ENCODE measurements at places on chromosomes 2 and 18.

DNA sequence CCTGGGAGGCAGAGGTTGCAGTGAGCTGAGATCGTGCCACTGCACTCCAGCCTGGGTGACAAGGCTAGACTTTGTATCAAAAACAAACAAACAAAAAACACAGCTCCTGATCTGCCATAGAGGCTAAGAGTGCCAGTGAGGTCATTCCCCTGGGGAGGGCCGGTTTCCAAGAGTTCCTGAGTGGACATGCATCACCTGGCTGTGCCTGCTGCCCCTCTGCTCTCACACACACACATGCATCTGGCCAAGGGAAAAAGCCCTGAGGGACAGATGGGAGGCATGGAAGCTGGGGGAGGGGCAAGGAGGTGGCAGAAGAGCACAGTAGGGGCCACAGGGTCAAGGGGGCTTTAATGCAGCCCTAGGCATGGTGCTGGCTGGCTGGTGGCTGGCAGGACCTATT lies 60.4 kb downstream of the ZBTB7C start:
- no peak for DNase-seq

- DNase-seq = no peak
Observed at GRCh38 chr18:34803877-34804400, 93.8 kb downstream of the DTNA start.

- DNase-seq = no peak
Observed at GRCh38 chr2:186748354-186748753, 54.5 kb downstream of the FAM171B start.

- DNase-seq = no peak
Observed at GRCh38 chr2:101987832-101988231, 3.9 kb upstream of the IL1R2 start.

GRCh38 chr2:121809607-121810006 lies 54.2 kb downstream of the TSN start:
- no peak for DNase-seq

GRCh38 chr2:65054749-65055421 lies 1.3 kb upstream of the CEP68 start:
- no peak for DNase-seq

DNA sequence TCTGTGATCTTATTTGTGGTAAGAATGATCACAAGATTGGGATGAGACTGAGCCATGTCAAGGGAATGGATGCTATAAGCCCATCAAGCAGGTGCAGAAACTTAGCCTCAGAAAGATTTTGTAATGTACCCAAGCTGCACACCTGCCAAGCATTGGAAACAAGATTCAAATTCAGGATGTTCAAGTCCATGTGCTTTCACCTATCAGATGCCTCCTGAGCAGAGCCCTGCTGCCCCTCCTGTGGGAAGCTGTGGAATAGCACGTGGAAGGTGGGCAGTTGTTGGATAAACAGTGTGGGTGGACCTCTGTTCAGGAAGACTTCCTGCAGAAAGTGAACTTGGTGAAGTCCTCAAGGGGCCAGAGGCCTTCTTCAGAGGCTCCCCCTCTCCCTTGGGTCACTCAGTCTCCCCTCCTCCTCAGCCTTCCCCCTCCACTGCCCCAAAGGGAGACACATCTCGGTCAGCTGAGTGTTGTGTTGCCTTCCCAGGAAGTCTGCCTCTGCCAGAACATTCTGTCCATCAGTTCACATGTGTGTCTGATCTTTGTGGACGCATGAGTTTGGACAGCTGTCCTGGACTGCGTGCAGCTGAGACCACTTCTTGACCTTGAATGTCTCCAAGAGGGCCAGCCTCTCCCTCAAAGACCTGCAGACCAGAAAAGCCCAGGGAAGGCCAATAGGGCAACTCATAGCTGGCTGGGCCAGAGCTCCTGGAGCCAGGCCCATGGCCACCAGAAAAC lies 186.1 kb downstream of the INHBB start:
- no peak for DNase-seq

DNA sequence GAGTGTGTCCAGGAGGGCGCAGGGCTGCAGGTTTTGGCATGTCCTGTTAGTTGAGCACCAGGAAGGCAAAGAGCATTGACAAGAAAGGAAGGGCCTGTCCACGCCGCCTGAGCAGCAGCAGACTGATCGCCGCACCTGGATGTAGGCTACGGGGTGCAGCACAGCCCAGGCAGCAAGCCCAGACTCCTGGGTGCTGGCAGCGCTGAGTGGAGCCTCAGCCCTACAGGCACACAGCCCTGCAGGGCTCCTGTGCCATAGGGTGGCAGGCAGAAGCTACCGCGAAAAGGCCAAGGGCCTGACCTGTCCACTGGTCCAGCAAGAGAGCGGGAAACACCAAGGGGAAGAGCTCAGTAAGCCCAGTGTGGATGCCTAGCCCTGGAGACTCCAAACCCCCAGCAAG lies 198.0 kb downstream of the HDAC4 start:
- DNase-seq = peak; percentile 10

DNA sequence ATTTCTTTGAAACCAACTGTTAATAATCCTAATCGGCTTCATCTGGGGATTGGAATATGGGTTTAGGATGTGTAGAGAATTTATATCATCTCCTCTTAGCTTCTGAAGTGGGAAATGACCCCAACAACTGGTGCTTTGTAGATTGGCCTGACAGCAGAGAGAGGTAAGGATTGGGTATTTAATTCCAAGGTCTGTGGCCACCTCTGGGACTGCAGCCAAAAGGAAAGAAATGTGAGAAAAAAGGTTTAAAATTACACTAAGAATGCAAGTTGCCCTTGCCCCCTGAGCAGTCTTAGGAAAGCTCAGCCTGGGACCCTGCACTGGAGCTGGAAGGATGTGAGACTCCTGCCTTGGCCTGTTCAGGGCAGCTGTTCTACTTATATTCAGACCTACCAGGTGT lies 157.1 kb downstream of the FTCDNL1 start:
- DNase-seq = no peak

DNA sequence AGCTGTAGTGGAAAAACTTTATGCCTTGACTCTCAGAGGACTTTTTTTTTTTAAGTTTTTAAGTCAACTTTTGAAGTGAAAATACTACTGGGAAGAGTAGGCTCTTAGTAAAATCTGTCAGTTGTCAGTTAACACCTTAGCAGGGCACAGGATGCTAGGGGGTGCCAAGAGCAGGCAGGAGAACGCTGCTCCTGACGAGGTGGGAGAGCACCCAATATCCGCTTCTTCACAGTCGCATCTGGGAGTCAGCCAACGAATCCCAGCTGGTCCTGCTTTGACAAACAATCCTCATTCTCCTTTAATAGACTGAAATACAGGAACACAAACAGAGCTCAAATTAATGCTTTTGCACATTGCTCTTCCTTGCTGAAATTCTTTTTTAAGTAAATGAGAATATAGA lies 709.5 kb upstream of the ACVR2A start:
- no peak for DNase-seq

- no peak for DNase-seq
Observed at GRCh38 chr2:188314314-188315054, 22.8 kb downstream of the GULP1 start.

DNA sequence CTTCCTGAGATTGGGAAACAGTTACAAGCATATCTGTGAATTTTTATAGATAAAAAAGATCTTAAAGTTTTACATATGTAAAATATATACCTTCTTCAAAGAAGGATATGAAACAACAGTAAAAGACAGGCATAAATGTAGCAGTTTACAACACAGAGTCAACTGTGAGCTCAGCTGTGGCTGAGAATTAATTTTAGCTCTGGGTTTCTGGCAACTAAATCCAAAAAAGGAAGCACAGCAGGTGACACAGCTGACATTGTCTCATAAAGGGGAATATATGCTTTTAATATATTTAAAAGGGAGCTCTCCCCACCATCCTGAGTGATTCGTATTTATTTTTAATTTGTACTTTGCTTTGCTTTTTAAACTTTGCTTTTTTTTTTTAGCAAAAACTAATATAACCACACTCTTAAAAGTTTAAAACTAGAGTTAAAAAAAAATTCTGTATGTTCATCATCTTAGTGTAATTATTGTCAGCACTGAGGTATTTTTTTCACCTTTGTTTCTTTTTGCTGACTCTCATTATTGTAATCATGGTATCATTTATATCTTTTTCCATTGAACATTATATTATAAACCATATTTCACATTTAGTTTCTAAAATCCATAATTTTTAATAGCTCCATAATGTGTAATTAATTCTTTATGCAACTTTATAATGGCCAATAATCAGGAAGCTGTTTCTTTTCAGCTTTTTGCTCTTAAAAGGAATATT lies 6.7 kb downstream of the TUBB6 start:
- no peak for DNase-seq

DNA sequence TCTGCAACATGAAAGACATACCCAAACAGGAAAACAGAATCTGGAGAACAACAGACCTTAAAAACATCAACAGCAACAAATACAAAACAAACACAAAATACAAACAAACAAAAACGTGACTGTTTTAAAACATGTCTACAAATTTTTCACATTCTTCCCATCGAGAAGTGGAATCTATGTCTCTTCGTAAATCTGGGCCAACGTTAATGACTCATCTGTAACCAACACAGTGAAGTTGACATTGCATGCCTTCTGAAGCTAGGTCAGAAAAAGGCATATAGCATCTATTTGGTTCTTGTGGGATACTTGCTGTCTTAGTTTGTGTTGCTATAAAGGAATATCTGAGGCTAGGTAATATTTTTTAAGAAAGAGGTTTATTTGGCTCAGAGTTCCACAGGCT lies 269.0 kb upstream of the FBXO11 start:
- no peak for DNase-seq

DNA sequence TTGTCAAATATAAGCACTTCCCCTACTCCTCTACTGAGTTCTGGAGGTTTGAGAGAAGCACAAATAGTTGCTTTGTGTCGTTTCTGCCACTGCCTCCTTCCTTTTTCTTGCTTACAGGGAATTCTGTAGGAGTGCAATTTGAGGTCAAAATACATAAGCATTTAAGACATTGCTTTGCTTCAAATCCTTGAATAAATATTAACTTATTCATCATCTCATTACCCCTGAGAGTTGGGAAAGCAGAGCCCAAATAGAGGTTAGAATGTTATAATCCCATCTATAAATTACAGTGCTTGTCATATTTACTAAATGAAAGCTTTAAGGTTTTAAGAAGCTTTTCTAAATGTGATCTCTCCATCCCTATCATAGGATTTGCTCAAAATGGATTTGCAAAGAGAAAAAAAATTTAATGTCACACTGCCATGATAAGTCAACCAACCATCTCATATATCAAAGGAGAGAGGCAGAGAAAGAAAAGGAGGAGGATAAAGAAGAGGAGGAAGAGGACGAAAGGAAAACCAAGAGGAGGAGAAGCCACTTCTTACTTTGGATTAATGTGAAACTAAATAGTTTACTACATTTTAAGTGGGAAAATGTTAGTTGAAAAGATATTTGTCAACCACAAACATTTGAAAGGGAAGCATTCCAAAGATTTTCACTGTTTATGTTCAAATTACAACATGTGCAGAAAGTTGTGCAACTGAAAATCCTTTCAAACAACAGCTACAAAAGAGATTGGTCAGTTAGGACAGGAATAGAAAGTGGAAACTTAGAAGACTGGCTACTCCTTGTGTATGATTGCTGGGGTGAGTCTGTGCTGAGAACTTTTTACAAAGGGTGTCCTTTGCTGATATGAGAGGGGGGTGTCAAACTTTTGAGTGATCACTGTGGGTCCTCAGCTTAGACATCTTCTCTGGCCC lies 277.3 kb upstream of the FN1 start:
- DNase-seq = no peak

DNA sequence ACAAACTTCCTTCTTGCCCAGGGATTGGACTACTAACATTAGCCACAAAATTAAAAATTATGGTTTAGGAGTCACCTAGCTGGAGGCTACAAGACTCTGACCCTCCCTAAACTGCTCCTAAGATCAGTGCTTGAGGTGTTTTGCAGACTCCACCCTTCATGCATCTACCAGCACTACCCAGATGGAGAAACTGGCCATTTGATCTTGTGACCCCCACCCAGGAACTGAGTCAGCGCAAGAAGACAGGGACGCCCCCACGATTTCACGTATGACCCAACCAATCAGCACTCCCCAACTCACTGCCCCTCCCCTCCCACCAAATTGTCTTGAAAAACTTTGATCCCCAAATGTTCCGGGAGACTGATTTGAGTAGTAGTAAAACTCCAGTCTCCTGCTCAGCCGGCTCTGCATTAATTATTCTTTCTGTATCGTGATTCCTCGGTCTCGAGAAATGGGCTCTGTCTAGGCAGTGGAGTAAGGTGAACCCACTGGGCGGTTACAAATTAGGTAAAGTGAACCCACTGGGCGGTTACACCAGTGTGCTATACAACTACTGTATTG lies 40.1 kb upstream of the CCDC88A start:
- no peak for DNase-seq

DNA sequence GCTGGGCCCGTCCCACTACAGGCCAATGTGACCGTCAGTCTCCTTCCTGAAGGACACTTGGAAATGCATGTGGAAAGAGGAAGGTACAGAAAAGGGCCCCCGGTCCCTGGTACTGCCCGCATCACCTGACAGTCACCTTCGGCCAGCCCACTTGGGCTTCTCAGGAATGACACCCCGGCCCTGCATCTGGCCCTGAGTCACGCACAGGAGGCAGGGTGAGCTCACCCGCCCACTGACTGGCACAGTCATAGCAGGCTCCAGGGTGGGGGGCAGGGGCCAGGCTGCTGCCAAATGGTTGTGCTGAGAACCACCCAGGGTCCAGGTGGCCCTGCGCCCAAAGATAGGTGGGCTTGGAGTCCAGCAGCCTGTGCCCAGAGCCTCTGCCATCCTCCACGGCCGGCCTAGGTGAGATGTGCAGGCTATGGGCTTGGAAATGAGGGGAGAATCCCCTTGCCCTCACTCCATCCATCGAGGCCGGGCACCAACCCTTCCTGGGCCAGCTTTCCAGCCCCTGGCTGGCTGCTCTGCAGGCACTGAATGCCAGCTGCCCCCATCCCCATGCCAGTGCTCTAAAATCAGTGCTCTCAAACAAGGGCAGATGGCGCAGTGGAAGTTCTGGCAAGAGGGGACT lies 14.1 kb downstream of the EMX1 start:
- DNase-seq = peak; percentile 4

GRCh38 chr2:177771191-177771590 lies 301.4 kb downstream of the PDE11A start:
- DNase-seq = no peak

- no peak for DNase-seq
Observed at GRCh38 chr2:9385841-9386240, 37.5 kb downstream of the ITGB1BP1 start.

GRCh38 chr2:226031647-226032501 lies 632.4 kb downstream of the NYAP2 start:
- no peak for DNase-seq

- DNase-seq = no peak
Observed at GRCh38 chr2:138512672-138513071, 11.1 kb downstream of the SPOPL start.

DNA sequence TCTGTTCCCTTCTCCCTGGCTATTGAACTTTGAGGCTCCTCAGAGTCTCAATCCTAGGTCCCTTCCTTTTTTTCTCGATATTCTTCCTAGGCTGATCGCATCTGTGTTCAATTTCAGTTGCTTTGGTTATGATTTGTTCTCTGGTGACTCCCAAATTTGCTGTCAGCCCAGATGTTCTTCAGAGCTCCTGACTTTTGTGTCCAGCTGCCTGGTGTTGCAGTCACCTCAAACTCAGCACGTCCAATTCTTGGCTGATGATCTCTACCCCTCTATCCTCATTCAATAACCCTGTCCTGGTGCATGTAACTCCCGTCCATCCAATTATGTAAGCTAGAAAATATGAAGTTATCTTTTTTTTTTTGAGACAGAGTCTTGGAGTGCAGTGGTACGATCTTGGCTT lies 31.4 kb downstream of the DIS3L2 start:
- DNase-seq = no peak

- no peak for DNase-seq
Observed at GRCh38 chr18:23710946-23711345, 21.7 kb downstream of the LAMA3 start.
